Activated CD8-positive, alpha-beta memory T cell treated with anti-CD3 and anti-CD28 coated beads, Interleukin-2, amount 10 ng/mL, durations not matched to agents 7 days and 5 days (primary cell): ENCODE measurements at places on chromosomes 6 and 20. TPM values are rescaled to one million over a fixed set of nuclear protein-coding genes. Genes with fewer than 3 reads are reported as not detected.
A peak's percentile ranks its signal among the peaks of the same experiment; 100 is the strongest.

DNA sequence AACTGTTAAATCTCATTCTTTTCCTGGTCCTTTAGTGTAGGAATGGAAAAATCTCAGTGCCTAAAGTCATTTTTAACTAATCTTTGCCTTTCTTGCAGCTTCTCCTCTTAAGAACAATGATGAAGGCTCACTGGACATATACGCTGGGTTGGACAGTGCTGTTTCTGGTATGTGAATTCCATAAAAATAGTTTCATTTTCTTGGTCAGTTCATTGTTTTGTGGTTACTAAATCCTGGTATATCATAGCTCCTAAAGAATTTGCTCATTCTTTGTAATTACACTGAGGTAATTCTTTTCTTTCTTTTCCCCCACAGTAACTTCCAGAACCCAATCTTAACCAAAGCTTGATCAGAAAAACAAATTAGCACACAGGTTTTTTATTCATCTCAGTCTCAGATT is 23.4 kb downstream of the CASP8AP2 start:
- peaks cover 10% of the 10 kb centered on the region for H3K4me1 ChIP-seq
- H3K27me3 ChIP-seq = no peaks in the 10 kb centered on the region
- peaks cover 46% of the 10 kb centered on the region for H3K36me3 ChIP-seq
- DNase-seq = no peak
- no peak overlapping the region for H3K27ac ChIP-seq
- no peak overlapping the region for H3K4me3 ChIP-seq

DNA sequence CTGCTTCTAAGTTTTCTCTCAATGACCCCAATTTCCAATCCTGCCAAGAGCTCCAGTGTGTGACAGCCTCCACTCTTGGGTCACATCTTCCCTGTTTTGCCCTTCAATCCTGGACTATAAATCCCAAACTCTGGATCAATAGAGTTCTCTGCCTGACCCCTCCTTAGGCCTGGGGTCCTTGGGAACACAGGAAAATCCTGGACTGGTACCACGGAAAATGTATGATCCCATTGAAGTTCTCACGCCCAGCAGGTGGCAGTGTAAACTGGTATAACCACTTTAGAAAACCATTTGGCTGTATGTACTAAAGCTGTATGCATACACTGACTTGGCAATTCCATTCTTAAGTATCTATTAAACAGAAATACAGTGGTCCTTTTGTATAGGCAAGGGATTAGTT is 98.0 kb downstream of the SNAP25 start:
- H3K27ac ChIP-seq = no peak overlapping the region
- DNase-seq = no peak
- peaks cover 29% of the 10 kb centered on the region for H3K27me3 ChIP-seq
- no peaks in the 10 kb centered on the region for H3K36me3 ChIP-seq

DNA sequence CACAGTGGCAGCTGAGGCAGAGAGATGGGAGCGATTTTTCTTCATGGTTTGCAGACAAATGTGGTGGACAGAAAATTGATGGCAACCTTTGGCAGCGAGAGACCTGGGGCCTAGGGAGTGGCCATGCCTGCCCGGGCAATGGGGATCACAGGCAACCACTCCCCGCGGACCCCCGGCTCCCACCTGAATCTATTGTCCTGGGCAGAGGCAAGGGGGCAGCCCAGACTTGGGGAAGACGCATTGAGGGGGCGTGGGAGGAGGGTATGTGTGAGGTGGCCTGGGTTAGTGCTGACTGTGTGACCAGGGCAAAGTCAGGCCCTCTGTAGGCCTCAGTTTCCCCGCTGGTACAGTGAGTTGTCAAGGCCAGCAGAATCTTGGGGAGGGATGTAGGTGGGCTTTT is 53.6 kb upstream of the BLCAP start:
- H3K4me3 ChIP-seq = no peak overlapping the region
- H3K4me1 ChIP-seq = no peaks in the 10 kb centered on the region
- no peaks in the 10 kb centered on the region for H3K36me3 ChIP-seq

DNA sequence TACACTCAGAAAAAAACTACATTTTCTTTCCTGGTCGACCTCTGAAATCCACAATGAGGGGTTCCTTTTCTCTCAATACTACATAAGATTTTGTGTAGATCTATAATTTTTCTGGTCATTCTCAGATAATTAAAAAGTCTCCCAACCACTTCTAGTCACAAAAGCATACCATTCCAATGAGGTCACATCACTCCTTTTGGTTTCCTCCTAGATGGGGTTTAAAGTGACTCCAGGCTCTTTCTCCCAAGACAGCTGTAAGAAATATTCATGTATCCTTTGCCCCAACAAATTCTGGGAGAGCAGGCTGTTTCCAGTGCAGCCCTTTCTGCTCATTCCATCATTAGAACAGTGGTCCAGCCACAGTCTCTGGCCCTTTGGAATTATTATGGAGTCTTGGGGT is 43.1 kb upstream of the BEND6 start:
- no peaks in the 10 kb centered on the region for H3K4me1 ChIP-seq
- no peak for DNase-seq
- H3K4me3 ChIP-seq = no peak overlapping the region
- H3K36me3 ChIP-seq = no peaks in the 10 kb centered on the region
- H3K27me3 ChIP-seq = peaks cover 20% of the 10 kb centered on the region
- no peak overlapping the region for H3K27ac ChIP-seq

DNA sequence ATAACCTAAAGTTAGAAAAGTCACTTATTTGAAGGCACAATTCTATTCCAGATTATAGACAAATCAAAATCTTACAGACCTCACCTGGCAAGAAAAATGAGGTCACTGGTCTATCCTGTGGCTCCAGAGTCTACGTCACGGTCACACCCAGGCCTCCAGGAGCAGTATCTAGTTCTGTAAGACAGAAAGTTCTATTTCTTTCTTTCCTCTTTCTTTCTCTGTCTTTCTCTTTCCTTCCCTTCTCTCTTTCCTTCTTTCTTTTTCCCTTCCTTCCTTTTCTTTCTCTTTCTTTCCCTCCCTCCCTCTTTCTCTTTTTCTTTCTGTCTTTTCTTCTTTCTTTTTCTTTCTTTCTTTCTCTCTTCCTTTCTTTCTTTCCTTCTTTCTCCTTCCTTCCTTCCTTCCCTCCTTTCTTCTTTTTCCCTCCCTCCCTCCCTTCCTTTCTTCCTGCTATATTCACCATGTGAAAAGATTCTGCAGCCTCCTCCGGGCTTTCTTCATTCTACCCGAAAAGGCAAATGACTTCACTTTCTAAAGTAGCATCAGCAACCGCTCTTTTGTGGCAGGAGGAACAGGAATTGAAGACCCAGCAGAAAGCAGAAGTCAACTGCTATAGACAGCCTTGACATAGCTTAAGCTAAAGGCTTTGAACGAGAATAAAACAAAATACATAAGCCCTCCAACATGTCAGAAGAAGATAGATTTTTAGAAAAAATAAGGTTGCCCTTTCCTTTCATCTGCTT is 83.9 kb upstream of the SIRPG start:
- H3K4me3 ChIP-seq = no peak overlapping the region
- peaks cover 1% of the 10 kb centered on the region for H3K4me1 ChIP-seq
- no peak for DNase-seq

- H3K27me3 ChIP-seq = peaks cover 14% of the 10 kb centered on the region
- H3K4me3 ChIP-seq = no peak overlapping the region
- peak; percentile 47 for DNase-seq
- no peak overlapping the region for H3K27ac ChIP-seq
- peaks cover 2% of the 10 kb centered on the region for H3K36me3 ChIP-seq
Observed at GRCh38 chr6:29696147-29697125, 15.5 kb upstream of the ZFP57 start.

DNA sequence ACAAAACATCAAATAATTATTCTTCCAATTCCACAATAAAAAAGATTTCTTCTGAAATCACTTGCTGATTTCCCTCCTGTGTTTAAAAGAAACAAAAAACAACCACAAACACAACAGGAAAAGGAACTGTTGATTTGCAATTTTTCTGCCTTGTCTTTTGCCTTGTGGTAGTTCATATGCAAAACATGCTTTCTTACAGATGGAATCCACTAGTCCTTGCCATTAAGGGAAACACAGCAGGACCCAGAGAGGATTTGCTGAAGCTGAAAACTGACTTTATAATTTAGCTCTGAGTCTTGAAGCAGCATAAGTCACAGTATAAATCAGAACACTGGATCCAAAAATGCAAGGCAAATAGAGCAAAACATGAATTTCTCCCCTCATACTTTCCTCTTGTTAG is 328.8 kb downstream of the PHF3 start:
- no peak overlapping the region for H3K4me3 ChIP-seq
- no peak overlapping the region for H3K27ac ChIP-seq
- H3K36me3 ChIP-seq = no peaks in the 10 kb centered on the region
- H3K27me3 ChIP-seq = no peaks in the 10 kb centered on the region

DNA sequence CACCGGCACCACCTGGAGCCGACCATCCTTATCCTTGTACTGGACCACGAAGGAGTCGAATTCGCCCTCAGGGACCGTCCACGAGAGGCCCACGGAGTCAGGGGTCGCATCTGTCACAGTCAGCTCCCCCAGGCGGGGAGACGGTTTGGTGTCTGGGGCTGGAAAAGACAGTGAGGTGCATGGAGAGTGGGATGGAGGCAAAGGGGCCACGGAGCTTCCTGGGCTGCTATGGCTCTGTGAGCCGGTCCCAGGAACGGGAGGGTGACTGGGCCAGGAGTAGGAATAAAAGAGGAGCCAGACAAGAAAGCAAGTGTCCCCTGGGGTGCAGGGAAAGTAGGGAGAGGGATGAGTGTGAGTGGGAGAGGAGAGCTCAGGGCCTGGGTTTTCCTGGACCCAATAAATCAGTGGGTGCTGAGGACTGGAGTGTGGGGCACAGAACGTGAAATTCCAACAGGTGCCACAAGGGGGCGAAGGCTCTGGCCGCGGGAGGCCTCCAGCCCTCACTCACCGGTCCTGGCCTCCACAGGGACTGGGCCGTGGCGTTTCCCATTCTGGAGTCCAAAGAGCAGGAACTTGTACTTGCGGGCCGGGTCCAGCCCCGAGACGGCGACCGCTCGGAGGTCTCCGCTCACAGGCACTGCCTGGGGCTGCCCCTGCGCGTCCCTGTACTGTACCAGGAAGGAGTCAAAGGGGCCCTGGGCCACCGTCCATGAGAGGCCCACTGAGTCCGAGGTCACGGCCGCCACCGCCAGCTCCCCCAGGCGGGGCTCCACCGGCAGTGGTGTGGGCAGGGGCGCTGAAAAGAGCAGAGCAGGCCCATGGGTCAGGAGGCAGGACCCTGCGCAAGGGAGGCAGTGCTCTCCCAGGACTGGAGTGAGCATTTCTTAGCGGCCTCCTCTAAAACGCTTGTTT is 9.9 kb downstream of the CYP21A2 start:
- H3K4me1 ChIP-seq = no peaks in the 10 kb centered on the region
- H3K27ac ChIP-seq = no peak overlapping the region
- H3K4me3 ChIP-seq = no peak overlapping the region
- DNase-seq = peak; percentile 67
- no peaks in the 10 kb centered on the region for H3K36me3 ChIP-seq

DNA sequence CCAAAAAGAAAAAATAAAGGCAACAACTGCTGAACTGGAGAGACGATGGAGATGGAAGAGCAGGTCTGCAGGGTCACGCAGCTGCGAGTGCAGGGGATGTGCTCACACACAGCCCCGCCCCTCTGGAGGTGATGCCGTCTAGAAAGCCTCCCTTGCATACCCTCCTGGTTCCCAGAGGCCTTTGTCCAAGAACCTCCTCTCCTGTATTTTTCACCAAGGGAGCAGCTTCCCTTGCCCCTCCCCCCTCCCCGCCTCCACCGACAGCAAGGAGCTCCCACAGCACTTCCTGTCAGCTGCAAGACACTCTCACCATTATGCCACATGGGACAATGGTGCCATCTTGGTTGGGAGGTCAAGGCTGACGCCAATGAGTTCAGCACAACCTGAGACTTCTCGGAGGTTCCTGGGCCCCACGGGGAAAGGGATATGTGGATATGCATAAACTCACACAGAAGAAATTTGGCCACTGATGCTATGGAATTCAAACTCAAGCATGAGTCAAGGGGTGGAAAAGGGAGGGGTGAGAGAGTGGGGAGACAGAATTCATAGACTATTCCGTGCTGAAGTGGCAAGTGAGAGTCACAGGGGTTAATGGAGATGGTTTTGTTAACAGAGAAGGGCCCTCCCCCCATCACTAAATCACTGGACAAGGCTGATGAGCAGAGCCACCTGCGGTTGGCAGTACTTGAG is 132.9 kb downstream of the SCML4 start:
- H3K27ac ChIP-seq = no peak overlapping the region
- peaks cover 2% of the 10 kb centered on the region for H3K36me3 ChIP-seq
- H3K27me3 ChIP-seq = no peaks in the 10 kb centered on the region
- H3K4me3 ChIP-seq = no peak overlapping the region
- peaks cover 5% of the 10 kb centered on the region for H3K4me1 ChIP-seq

DNA sequence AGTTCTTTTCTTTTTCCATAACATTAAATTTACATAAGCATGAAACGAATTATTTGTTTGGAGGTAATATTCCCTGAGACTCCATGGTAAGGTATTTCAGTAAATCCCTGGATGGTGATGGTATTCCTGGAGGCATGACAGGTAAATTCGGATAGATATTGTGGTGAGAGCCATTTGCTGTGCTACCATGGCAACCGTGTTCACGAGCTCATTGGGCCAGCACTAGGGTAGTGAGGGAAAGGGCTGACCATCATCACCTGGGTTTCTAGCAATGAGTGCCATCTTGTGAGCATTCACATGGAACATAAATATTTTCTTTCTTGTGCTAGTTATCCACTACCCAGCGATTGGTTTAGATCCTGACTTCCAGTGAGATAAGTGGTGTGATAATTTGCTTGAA is 51.9 kb upstream of the GNRH2 start:
- peaks cover 30% of the 10 kb centered on the region for H3K4me1 ChIP-seq
- H3K27me3 ChIP-seq = no peaks in the 10 kb centered on the region
- no peak overlapping the region for H3K27ac ChIP-seq
- H3K4me3 ChIP-seq = no peak overlapping the region

GRCh38 chr6:137092018-137092417 is 47.3 kb upstream of the IL20RA start:
- H3K36me3 ChIP-seq = no peaks in the 10 kb centered on the region
- H3K4me1 ChIP-seq = peaks cover 35% of the 10 kb centered on the region
- no peak overlapping the region for H3K27ac ChIP-seq
- peaks cover 4% of the 10 kb centered on the region for H3K27me3 ChIP-seq

DNA sequence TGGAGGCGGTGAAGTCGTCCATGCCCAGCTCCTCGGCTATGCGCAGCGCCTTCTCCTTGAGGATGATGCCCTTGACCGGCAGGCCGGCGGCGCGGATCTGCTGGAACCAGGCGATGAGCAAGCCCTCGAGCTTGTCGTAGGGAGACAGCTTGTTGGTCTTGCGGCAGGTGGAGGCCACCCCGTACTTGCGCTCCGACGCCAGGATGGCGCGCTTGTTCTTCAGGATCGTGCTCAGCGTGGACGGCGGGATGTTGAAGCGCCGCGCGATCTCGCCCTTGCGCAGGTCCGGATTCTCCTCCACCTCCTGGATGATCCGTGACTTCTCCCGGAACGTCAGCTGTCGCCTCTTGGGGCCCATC is 435 bp downstream of the CENPB start:
- H3K27ac ChIP-seq = peak overlapping the region; percentile 81
- peak; percentile 65 for DNase-seq
- peaks cover 40% of the 10 kb centered on the region for H3K4me1 ChIP-seq
- H3K36me3 ChIP-seq = peaks cover 3% of the 10 kb centered on the region
- peak overlapping the region; percentile 83 for H3K4me3 ChIP-seq
- no peaks in the 10 kb centered on the region for H3K27me3 ChIP-seq

Gene PPP2R5D
- 58.4 TPM for total RNA-seq

Gene GSTA2
- not detected for total RNA-seq

Gene RXRB
- 38.9 TPM for total RNA-seq

Gene SHLD1
- 8.5 TPM for total RNA-seq

Gene PTPRT
- not detected for total RNA-seq

Gene SPATA25
- total RNA-seq = 1.2 TPM

Gene MYBL2
- total RNA-seq = 114 TPM

Gene PSMB1
- total RNA-seq = 160 TPM

Gene NHLRC1
- total RNA-seq = not detected
